Effector memory CD4-positive, alpha-beta T cell (primary cell): ENCODE measurements at places on chromosomes 5 and 9.
A peak's percentile ranks its signal among the peaks of the same experiment; 100 is the strongest.

DNA sequence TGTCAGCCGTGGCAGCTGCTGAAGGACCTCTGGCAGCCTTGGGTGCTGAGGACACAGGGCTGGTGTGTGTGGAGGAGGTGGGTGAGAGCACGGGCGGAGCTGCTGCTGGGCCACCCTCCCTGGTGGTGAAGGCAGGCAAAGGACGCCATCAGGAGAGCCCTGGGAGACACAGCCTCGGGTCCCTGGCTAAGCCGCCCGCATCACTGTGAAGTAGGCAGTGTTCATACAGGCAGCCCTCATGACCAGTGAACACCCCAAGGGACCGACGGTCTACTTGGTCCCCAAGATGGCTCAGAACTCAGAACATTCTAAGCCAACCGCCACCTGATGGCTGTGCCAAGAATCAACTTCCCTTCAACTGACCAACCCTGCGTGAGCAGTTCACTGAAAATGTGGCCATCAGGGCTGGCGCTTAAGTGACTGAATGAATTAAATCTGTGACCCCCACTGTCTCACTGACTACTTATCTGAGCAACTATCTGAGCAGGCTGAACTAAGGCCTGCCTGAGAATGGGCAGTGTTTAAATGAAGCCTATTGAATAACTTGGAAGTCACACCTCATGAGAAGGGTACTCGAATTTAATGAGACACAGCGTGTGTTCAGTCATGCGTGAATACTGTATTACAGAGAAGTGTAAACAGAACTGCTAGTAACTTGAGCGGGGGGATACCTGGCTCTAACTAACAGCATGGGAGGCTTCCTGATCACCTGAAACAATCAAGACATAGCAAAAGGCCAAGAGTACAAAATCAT lies 54.7 kb upstream of the SIMC1 start:
- DNase-seq, result no peak

- DNase-seq, result no peak
Observed at GRCh38 chr9:137439158-137439714, 1.9 kb downstream of the ENTPD8 start.

DNA sequence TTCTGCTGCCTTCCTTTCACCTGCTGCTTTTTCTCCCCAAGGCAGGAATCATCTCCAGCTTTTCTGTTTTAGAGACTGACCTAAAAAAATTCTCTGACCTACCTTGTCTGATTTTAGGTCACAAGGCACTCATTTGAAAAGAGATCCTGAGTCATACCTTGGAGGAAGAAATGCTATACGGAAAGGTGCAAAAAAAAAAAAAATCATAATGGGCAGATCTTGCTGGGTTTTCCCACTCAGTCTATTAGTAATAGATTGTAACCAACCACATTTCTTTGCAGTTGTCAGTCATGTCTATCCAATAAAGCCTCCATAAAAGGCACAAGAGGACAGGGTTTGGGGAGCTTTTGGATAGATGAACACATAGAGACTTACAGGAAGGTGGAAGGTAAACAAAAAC lies 70.0 kb downstream of the MTREX start:
- DNase-seq, result no peak

DNA sequence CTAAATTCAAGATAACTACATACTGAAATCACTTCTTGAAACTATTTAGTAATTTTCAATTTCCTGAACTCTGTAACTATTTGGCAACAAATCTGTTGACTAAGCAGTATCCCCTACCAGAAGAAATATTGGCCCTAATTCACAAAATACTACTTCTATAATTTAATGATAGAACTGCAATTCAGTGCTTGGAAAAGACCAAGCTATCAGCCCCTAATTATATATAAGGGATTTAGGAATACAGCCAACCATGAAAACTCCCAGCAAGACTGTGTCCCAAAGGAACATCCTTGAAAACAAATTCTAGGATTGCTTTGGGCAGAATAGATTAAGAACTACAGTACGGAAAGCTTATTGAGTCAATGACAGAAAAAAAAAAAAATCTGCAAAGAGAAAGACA lies 169.2 kb downstream of the RAB3C start:
- no peak for DNase-seq

DNA sequence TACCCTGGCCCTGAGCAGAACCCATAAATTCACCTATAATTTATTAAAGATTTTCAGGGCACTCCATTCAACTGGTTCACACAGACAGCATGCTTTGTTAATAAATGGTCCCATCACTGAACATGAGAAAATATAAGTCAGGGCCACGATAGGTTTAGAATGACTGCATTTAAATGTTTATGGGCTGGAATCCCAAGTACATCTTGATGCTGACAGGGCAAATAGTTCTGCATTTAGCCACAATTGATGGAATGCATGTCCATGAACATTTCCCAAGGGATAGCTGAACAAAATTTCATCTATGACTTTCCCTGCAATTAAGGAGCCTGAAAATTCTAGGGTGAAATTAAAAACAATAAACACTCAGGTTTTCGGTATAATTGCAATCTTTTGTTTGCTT lies 124.5 kb downstream of the CAAP1 start:
- DNase-seq, result no peak

GRCh38 chr5:137078171-137078665 lies 420.9 kb downstream of the SPOCK1 start:
- DNase-seq, result no peak

- DNase-seq, result no peak
Observed at GRCh38 chr5:174273325-174273724, 227.8 kb downstream of the NSG2 start.

- DNase-seq, result no peak
Observed at GRCh38 chr5:14210729-14211128, 67.6 kb downstream of the TRIO start.

DNA sequence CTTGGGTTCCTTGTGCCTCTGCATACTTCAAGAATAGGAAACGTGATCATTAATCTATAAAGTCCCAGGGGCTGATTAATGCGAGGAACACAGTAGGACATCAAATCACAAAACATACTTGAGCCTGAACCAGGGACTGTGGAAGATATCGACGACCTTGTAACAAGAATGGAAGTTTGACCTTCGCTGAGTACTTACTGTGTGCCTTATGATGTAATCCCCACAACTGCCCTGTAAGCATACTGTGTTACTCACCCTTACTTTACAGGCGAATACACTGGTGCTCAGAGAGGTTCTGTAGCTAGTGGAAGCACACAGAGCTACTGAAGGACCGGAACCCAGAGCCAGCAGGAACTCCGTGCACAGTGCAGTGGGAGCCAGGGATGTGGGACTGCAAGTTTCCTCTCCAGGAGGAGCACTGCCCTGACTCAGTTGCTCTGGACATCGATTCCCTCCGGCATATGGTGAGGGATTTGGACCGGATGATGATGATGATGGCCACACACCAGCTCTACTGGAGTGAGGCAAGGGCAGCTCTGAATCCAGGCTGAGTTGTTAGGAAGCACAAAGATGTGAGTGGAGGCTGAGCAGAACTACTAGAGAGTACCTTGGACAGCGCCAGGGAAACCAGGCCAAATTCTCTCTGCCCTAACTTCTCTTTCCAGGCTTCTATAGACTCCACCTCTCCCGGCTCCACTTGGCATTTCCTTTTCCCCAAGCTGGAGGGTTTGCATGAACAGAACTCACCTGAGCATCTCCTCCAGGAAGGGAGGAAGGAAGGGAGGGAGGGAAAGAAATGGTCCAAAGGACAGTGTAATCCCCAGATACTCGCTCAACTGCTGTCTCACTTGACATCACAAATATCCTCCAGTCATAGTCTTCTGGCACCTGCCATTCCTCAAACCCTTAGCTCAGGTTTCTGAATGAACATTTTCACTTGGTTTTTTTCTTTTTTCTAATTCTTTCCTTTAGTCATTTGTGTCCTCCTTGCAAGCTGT lies 1.5 kb upstream of the GABBR2 start:
- no peak for DNase-seq

DNA sequence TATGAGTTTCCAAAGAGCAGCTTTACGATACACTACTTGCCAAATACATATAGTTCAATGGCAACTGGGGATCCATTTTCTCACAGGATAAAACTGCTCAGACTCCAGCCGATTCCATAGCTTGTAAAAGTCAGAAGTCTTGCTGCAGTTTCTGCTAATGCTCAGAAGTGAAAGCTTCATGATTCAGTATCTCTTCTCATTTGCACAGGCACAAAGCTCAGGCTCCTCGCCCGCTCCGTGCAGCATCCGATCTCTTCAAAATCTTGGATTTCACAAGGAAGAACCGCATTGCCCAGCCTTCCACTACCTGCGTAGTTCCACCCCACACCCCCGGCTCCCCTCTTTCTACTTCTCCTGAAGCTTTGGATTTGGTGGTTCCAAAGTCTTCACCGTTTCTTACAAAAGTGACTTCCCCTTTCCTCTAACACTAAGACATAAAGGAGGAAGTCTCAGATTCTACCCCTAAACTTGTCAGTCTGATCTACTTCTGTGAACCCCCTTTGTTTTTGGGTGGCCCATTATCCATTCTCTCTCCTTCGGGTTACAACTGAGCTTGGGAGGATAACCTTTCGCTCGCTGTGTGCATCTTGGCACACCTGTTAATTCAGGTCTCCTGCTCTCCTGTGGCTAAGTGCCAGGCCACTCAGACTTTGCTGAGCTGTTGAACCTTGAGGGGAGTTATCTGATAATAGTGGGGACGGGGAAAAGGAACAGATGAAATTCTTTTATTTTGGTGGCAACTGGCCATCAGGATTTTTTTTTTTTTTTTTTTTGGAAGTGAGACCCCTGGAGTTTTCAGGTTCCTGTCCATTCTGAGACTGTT lies 194.1 kb downstream of the GNA14 start:
- DNase-seq, result no peak

- DNase-seq, result no peak
Observed at GRCh38 chr9:129405089-129405826, 215.6 kb downstream of the C9orf50 start.

DNA sequence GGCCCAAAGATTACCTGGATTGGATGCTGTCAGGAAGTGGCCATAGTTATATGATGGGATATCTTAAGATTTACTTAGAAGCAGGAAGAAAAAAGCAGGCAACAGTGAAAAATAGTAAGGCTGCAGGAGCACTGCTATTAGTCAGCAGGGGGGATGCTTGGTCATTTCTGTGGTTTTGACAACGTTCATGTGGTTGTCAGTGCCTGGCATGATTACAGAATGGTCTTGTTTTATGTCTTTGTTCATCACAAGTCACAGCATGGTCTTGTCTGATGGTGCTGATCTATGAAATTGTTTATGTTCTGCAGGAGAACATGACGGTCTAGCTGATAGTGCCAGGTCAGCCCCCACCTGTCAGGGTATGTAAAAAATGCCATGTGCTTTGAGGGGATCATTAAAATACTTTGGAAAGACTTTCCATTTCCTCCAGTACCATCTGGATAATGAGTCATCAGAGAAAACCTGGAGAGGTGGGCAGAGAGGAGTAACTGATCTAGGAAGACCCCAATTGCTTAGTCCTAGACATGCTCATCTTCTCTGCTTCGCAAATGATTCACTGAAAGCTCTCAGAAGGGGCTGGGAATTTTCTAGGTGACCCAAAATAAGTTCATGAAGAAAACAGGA lies 48.5 kb downstream of the PLGRKT start:
- no peak for DNase-seq

DNA sequence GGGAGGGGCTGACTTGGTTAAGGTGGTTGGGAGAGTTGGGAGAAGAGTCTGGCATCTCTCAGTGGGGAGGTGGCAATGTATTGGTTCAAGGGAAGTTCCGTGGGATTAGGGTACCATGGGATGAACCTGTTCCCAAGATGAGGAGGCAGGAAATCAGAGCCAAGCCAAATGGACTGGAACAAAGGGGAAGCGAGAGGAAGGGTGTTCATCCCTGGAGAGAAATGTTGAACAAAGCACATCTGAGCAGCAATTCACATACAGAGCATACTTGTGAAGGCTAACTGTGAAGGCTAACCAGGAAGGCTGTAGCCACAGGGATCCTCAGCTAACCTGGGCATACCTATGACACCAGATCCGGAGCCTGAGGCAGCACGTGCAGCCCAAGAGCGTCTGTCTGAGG lies 214.0 kb downstream of the MCTP1 start:
- no peak for DNase-seq

- DNase-seq, result no peak
Observed at GRCh38 chr9:112404508-112404932, 24.6 kb downstream of the HSDL2 start.

DNA sequence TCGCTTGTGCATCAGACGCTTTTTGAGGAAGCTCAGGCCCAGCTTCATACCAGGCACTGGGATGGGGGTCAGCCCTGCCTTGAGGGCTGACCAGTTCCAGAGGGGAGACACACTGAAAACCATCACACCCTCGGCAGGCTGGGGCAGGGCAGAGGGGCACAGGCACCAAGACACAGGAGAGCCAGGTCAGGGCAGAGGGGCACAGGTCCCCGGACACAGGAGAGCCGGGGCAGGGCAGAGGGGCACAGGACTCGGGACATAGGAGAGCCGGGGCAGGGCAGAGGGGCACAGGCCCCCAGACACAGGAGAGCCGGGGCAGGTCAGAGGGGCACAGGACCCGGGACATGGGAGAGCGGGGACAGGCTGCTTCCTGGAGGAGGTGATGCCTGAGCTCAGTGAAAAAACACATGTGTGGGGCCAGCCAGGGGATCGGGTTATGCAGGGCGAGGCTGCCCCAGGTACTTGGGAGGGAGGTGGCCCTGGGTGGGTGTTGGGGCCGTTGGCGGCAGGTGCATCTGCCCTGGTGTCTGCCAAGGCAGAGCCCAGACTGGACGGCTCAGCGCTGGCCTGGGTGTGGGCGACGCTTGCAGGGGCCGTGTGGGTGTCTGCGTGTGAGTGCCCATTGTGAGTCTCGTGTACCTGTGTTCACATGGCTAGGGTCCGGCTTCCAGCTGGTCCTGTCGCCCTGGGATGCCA lies 15.1 kb upstream of the SLC2A6 start:
- no peak for DNase-seq

GRCh38 chr9:89400403-89401116 lies 82.3 kb downstream of the SECISBP2 start:
- DNase-seq, result no peak

GRCh38 chr9:91423785-91424402 lies at the start of gene NFIL3:
Gene NFIL3, minus strand, starts transcription at chr9:91423832. Its CDS starts 13,098 bp downstream, at chr9:91410734.
- peak; percentile 59 for DNase-seq

- DNase-seq, result no peak
Observed at GRCh38 chr9:86511614-86512360, 157.6 kb upstream of the TUT7 start.

DNA sequence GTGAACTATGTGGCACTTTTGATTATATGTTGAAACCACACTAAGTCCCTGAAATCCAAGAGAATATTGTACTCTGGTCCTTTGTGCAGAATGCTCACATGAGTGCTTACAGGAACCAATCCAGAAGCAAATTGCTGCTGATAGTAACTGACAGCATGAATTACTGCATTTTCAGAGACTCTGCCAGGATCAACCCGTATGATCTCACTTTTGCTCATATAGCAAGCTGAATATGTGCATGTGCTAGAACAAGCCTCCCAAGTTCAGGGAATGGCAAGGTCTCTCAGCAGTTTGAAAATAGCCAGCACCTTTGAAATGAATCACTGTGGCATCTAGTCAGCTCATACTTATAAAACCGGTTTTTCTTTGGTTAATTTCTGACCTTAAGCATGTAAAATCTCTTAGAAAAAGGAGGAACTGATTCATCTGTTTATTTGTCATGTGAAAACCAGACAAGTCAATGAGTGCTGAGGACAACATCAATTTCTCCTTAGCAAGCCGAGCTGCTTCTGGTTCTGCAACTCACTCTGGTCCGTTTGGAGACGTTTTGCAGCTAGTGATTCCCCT lies 215.7 kb upstream of the ELL2 start:
- DNase-seq, result no peak

- no peak for DNase-seq
Observed at GRCh38 chr9:87237336-87237735, 260.3 kb upstream of the DAPK1 start.

GRCh38 chr9:68751556-68751955 lies 46.5 kb downstream of the PIP5K1B start:
- no peak for DNase-seq

GRCh38 chr9:127586096-127586495 lies 26.0 kb upstream of the STXBP1 start:
- DNase-seq, result no peak

GRCh38 chr5:101948615-101949014 lies 347.5 kb downstream of the SLCO4C1 start:
- DNase-seq, result no peak
